A172 (cell line): ENCODE measurements at places on chromosomes 16 and 17. TPM values are rescaled to one million over a fixed set of nuclear protein-coding genes. Genes with fewer than 3 reads are reported as not detected.

DNA sequence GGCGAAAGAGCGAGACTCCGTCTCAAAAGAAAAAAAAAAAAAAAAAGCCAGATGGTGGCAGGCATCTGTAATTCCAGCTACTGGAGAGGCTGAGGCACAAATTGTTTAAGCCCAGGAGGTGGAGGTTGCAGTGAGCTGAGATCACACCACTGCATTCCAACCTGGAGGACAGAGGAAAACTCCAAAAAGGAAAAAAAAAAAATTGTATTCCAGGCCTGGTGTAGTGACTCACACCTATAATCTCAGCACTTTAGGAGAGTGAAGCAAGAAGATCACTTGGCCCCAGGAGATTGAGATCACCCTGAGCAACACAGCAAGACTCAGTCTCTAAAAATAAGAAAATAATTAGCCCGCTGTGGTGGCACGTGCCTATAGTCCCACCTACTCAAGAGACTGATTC, 20.1 kb downstream of the HBQ1 start:
- peak; percentile 82 for DNase-seq

GRCh38 chr17:4497101-4497824, 1.4 kb upstream of the SPNS2 start:
- peak; percentile 95 for DNase-seq

- DNase-seq = peak; percentile 67
Measured at GRCh38 chr17:77141846-77142449, 1.2 kb downstream of the SEC14L1 start.

DNA sequence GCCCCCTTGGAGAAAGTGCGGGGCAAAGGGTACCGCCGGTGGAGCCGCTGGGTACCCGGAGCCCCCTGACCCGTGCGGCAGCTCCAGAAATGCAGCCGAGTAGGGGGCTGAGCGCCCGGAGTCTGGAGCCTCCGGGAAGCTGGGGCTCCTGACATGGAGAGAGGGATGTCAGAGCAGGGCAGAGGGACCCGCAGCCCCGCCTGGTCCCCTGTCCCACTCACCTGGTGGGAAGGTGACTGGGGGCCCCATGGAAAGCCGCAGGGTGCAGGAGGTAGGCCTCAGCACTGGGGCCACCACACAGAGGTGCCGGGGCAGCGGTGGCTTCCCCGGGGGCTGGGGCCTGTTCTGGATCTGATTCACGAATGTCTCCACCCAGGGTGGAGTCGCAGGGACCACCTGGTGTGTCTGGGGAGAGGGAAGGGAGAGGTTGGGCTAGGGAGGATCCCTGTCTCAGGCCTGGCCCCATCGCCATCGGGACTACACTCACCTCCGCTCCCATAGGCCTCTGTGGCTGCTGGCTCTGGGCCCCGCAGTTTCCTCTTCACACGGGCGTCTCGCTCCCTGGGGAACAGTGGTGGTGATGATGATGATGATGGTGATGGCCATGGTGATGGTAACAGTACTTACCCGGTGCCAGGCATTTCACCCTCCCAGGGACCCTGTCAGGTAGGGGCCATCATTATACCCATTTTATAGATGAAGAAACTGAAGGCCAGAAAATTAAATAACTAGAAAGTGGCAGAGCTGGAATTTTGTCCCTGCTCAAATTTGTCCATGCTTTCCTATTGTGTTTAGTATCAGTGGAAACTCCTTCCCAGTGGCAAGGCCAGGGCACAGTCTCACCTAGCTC, 5.2 kb downstream of the TBX6 start:
- DNase-seq = no peak

DNA sequence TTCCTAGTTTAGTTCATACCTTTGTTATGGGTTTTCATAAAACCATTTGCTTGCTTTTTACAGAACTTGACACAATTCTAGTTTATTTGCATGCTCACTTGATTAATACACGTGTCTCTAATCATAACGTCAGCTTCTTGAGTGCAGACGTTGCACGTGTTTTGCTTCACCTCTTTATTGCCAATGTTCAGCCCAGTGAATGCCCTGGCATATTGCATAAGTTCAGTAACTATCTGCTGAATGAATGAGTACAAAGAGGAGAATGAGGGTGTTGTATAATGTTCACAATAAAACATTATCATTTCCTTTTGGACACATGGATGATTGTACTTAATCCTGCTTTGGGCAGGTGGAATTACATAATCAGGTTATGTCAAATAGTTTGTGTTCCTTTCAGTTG, 519.8 kb downstream of the HS3ST4 start:
- DNase-seq = no peak

- DNase-seq = no peak
Measured at GRCh38 chr16:23914946-23915530, 79.3 kb downstream of the PRKCB start.

- no peak for DNase-seq
Measured at GRCh38 chr16:275786-276232, at the start of gene RGS11. Gene RGS11 (minus strand): TSS chr16:275944. CDS start chr16:275911, 33 bp downstream.

DNA sequence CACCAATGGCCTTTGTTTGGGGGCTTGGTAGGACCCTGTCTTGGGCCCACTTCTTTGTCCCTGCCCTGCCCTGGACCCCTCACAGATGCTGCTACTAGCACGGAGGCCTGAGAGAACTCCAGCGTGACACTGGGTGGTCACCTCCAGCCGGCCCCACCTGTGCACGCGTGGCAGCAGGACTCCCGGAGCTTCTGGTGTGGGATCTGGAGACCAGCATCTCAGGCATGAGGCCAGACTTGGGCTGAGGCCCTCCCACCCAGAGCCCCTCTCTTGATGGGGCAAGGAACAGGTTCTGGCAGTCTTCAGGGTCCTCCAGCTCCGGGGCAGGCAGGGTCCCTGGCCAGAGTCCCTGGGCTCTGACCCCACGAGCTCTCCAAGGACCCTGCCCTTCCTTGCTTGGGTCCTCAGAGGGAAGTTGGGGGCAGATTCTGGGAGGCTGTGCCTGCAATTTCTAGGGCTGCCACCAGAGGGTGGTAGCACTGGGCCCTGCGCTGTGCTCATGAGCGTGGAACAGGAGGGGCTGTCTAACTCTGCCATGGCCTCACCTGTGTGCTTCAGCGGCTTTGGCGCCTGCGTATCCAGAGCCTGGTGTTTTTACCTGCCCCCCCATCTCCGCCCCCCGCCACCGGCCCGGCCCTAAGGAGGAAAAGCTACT, 3.1 kb upstream of the BAIAP3 start:
- DNase-seq = no peak

DNA sequence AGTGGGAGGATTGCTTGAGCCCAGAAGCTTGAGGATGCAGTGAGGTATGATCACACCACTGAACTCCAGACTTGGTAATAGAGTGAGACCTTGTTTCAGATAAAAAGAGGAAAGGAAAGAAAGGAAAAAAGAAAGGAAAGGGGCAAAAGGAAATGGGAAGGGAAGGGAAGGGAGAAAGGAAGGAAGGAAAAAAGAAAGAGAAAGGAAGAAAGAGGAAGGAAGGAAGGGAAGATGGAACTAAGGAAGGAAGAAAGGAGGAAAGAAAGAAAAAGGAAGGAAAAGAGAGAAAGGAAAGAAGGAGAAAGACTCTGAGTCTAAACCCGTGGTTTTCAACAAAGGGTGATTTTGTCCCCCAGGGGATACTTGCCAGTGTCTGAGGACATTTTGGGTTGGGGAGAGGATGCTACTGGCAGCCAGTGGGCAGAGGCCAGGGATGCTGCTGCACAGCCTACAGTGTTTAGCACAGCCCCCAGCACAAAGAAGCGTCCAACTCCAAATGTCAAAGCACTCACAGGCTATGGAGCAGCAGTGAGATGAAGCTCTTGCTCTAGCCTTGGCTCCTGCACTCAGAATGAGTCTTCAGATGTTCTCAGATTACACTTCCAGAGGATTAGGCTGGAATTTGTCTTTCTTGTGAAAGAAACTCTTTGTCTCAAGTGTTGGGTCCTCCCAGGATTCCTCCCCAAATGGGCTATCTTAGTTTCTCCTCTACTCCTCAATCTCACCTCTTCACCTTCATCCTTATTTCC, 64.2 kb downstream of the BMERB1 start:
- DNase-seq = no peak

GRCh38 chr16:35523991-35524390, 2064.6 kb downstream of the TP53TG3F start:
- DNase-seq = no peak

DNA sequence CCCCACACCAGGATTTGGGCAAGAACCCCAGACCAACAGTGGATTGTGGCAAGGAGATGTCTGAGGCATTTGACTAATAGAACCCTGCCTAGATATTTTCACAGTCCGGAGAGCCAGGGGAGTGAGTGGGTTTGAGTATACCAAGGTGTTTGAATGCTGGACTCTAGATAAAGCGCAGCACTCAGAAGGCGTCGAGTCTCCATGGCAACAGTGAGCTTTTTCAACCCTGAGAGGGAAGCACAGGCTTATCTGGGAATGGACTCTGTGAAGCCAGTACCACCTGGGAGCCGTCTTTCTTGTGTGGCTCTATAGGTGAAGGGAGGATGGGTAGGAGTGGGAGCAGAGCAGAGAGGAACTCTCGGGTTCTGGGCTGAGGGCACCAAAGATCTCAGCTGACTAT, 147.0 kb downstream of the SHISA6 start:
- no peak for DNase-seq

DNA sequence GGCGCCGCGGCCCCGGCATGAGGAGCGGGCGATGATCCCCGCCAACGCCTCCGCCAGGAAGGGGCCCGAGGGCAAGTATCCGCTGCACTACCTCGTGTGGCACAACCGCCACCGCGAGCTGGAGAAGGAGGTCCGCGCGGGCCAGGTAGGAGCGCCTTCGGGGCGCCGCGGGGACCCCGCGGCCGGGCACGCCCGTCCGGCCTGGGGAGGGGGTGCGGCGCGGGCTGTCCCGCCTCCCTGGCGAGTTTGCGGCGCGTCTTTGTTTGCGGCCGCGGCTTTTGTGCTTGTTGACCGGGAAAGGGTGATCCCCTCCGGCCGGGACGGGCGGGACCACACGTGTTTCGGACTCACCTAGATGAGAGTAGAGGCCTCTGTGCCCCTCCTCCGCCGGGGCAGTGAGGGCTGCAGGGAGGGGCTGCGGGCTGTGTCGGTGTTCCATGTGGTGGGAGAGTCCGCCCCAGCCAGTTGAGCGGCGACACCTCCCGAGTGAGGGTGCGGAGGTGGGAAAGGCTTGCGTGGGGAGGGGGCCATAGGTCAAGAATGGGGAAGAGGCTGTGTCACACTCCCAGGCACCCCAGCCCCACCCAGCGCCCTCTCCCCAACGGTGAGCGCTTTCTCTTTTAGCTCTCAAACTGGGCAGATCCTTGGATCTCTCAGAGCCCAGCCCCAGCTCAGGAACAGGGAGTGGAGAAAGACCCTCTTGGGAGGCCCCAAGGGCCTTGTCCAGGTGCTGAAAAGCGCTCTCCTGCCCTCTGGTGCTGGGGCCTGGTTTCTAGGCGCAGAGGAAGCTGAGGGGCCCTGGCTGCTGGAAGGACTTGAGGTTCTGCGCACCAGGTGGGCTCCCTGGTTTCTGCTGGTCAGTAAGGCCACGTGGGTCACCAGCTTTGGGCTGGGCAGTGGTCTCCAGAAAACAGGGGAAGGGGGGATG, 923 bp downstream of the ANKRD13B start:
- no peak for DNase-seq

DNA sequence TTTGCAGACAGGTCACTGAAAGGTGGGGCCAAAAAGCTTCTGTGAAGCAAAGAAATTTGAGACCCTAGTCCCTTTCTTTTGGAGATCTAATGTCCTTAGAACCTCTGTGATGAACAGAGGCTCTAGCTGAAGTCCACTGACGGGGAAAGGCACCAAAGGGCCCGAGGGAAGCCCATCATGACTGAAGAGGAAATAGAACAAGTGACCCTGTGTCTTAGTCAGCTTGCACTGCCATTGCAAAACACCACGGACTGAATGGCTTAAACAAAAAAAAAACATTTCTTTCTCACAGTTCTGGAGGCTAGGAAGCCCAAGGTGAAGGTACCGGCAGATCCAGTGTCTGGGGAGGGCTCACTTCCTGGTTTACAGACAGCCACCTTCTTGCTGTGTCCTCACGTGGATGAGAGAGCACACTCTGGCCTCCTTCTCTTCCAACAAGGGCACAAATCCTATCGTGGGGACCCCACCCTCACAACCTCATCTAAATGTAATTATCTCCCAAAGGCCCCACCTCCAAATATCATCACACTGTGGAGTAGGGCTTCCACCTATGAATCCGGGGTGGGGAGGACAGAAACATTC, 24.3 kb upstream of the ASGR2 start:
- no peak for DNase-seq

The CTRL gene
- total RNA-seq = 0.33 and 0.96 TPM in 2 replicates

The TNFRSF13B gene
- total RNA-seq = not detected in 2 replicates

The MT1A gene
- total RNA-seq = not detected in 2 replicates

The SYNRG gene
- total RNA-seq = 7.4 and 9.0 TPM in 2 replicates

The TNFSF12 gene
- 9.3 and 17.0 TPM in 2 replicates for total RNA-seq

The ENO3 gene
- 4.0 and 12.3 TPM in 2 replicates for total RNA-seq

The PYY gene
- not detected in 2 replicates for total RNA-seq
